ENCODE measurements at places on chromosomes 3 and 15.

GRCh38 chr3:185779461-185779860 lies 45.4 kb downstream of the IGF2BP2 start:
- no peak for DNase-seq

DNA sequence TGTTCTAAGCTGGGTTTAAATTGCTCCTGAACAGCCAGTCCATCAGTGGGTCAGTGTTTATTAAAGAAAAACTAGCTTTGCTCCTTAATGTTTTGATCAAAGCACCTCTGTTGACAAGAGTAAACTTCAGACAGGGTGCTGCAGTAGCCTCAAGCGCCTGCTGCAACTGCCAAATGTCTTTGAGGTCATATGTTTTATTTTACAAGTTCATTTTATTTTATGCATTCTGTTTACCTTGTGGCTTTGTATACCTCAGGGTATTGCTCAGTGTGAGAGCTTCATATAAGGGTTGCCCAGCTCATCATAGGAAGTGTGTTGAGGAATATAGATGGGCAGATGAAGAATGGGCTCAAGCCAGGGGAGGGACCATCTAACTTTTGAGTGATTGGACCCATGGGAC lies 8.5 kb downstream of the MYZAP start:
- DNase-seq, result no peak

- no peak for DNase-seq
Observed at GRCh38 chr3:50520849-50521248, 17.4 kb upstream of the CACNA2D2 start.

- no peak for DNase-seq
Observed at GRCh38 chr3:115898656-115899410, 275.5 kb downstream of the GAP43 start.

- no peak for DNase-seq
Observed at GRCh38 chr3:160837394-160837980, 81.5 kb downstream of the PPM1L start.

DNA sequence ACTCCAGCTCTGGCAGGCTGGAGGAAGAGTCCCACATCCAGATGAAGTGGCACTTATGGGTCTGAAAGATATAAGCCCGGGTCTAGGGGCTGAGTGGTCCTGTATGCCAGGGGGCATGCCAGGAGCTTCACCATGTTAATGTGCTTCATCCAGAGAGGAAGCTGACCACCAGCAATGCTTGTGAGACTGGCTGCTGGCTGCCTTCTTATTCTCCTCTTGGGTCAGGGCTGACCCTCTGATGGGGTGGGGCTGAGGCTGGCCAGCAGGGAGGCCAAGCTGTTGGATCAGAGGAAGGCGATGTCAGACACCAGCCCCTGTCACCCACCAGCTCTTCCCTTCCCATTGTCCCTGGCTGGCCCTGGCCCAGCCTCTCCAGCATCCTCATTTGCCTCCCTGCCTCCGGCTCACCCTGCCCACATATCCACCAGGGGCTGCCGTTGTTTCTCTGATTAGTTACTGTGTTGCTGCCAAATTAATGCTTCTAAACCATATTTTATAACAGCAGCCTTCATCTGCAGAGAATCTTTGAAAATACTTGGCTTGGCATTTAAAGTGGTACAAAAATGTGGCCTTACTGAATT lies 20.4 kb upstream of the PSTPIP1 start:
- no peak for DNase-seq

DNA sequence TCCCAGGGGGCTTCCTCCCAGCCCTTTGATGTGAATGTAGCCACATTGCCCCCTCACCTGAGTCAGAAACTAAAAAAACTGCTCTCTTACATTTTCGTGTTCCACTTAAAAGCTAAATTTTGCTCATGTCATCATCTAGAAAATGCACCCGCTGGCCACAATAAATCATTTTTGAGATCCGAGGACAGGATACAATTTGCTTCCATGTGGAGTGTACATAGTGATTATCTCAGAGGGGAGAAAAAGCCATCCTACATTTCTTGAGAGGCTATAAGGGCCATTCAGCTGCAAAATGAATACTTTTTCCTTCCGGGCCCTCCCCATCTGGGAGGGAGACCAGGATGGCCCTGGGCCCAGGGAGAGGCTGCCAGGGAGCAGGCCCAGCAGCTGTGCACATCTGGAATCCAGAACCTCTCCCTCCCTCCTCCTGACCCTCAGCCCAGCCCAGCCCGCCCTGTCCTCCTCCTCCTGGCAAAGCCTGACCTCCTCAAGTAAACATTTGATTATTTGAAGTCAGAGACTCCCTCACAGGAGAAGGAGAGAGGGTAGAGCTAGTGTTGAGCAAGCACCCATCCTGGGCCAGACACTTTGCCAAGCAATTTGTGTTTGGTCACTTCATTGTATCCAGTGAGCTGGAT lies 59.1 kb downstream of the CORO2B start:
- DNase-seq, result no peak

GRCh38 chr3:76561494-76562236 lies 478.2 kb upstream of the ROBO2 start:
- DNase-seq, result no peak

DNA sequence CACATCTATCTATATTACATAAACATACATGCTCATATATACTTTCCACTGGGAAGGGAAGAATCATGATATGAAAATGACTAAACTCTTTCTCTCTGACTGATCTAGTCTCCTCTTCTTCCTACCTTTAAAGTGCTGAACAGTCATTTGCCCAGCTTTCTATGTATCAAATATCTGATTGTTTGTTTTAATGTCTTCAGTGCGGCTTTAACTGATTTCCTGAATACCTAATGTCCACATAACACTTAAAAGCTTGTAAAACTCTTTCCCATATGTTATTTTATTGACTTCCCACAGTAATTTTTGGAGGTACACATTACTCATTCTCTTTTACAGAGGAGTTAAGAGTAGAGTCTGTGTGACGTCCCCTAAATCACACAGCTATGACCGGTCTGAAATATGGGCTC lies 28.2 kb downstream of the CPOX start:
- DNase-seq, result no peak

Data from iPS DF 19.7 (cell line).